ENCODE measurements at places on chromosomes 1 and 21.

DNA sequence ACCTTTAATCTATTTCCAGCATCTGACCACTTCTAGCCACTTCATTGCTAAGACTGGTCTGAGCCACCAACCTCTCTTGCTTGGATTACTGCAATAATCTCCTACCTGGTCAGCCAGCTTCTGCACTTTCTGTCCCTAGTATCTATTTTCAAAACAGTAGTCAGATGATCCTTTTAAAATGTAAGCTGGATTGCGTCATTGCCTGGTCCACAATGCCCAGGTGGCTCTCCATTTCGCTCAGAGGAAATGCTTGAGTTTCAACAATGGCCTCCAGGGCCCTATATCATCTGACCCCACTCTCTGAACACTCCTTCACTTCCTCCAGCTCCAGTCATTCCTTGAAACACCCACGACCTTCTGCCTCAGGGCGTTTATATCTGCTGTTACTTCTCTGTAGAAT, 2.3 kb downstream of the FYB2 start:
- no peak for DNase-seq

DNA sequence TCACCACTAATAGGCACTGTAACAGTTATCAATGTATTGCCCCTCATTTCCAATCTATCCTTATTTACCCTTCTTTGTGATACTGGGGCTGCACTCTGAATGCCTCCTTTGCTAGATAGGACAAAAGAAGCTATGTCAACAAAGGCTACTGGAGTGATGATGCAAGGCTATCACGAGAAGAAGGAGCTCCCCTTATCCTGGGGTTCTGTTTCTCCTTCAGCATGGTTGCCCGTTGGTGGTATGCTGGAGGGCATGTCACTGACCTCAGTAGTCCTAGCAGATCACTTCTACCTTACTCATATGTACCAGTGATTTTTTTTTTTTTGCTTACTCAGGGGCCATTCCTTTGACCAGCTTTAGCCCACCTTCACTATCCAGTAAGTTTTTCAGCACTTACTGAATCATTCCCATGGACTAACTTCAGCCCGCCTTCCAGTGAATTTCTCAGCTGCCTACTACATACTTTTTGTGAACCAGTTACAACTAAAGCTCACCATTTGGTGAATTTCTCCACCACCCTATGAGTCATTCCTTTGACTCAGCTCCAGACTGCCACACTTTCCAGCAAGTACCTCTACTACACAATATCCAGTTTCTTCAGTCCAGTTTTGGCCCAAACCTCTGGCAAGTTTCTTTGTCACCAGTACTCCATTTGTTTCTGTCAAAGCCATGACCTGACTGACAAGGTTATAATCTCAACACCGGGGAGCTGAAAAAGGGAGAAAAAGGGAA, 944.5 kb downstream of the KCNT2 start:
- DNase-seq = no peak

GRCh38 chr1:7470904-7471638, 300.0 kb upstream of the VAMP3 start:
- no peak for DNase-seq

DNA sequence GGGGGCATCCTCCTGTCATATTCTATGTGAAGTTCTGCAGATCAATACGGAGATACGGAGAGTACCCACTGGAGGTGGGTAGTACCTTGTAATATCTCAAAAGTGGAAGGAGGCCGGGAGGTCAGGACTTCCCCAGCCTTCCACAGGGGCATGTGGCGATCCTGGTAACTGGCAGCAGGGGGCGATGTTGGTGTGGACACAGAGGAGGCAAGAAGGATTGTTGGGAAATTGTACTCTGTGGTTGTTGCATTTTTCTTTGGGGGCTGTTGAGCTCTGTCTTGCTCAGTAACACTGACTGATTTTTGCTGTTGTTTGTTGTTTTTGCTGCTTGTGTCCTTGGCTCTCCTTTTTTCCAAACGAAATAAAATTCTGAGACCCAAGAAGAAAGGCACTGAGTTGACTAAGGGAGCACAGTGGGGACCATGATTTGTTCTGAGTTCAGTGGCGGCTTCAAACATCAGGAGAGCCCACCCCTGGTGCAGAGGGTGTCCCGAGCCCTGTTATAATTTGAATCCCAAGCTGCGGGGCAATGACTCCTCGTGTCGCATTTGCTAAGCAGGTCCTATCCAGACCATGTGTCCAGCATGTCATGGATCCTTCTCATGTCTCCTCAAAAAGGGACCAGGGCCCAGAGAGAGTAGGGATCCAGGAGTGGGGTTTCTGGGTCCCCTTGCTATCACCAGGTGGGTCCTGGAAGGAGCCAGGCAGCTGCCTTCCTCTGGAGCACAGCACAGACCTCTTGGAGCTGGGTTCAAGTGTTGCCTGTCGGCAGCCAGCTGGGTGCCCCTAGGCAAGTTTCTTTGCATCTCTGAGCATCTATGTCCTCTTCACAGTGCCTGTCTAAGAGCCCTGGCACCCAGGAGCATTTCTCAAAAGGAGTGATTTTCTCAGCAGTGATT, 22.8 kb downstream of the LHX4 start:
- no peak for DNase-seq

DNA sequence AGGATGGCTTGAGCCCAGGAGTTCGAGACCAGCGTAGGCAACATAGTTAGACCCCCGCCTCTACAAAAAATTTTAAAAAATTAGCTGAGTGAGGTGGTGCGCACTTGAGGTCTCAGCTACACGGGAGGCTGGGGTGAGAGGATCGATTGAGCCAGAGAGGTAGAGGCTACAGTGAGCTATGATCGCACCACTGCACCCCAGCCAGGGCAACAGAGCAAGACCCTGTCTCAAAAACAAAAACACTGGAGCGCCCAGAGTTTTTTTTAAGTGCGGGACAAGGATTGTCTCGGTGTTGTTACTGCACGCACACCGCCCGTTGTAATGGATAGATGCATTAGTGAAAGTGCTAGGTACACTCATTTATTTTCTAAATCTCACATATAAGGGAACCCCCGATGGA, 37.1 kb downstream of the PIK3CD start:
- DNase-seq = no peak

GRCh38 chr1:83829106-83829505, 169.8 kb downstream of the TTLL7 start:
- no peak for DNase-seq

DNA sequence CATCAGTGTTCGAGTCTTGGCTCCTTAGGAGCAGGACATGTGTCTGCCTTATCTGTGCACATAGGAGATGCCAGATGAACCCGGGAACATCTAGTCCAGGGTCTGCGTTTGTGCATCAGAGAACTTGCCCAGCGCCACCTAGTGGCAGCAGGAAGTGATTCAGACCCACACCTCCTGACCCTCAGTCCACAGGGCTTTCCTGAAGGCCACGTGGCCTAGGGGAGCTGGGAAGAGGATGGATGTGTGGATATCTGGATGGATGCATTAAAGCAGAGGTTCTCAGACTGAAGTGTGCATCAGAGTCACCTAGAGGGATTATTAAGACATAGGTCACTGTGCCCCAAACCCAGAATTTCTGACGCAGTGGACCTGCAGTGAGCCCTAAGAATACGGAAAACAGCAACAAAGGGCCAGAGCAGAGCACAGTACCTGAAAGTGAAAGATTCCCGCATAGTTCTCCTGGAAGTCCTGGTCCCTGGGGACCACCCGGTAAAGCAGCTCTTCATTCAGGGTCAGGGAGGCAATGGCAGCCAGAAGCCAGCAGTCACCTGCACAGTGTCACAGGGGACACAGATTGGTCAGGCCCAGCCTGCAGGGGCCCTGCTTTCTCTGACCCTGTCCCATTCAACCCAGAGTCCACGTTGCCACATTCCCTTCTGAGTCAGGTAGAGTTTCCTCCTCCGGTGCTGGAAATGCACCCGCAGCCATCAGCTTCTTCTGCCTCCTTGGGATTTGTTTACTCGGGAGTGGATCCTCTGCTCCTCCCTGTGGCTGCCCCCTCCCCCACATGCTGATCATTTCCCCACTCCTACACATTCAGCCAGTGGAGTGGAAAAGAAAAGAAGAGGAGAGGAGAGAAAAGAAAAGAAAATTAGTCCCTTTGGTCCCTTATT, 37.0 kb downstream of the CAPN8 start:
- DNase-seq = no peak

DNA sequence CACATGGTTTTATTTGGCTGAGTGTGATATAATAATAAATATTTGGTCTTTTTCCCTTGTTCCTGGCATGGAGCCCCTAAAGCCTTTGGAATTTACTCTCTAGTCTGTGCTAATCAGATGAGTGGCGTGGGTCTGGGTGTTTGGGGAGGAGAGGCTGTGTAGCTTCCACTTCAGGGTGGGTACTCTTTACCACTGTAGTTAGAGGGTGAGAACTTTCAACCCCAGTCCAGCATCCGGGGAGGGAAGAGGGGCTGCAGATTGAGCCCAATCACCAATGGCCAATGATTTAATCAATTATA, 20.0 kb downstream of the USP25 start:
- no peak for DNase-seq

DNA sequence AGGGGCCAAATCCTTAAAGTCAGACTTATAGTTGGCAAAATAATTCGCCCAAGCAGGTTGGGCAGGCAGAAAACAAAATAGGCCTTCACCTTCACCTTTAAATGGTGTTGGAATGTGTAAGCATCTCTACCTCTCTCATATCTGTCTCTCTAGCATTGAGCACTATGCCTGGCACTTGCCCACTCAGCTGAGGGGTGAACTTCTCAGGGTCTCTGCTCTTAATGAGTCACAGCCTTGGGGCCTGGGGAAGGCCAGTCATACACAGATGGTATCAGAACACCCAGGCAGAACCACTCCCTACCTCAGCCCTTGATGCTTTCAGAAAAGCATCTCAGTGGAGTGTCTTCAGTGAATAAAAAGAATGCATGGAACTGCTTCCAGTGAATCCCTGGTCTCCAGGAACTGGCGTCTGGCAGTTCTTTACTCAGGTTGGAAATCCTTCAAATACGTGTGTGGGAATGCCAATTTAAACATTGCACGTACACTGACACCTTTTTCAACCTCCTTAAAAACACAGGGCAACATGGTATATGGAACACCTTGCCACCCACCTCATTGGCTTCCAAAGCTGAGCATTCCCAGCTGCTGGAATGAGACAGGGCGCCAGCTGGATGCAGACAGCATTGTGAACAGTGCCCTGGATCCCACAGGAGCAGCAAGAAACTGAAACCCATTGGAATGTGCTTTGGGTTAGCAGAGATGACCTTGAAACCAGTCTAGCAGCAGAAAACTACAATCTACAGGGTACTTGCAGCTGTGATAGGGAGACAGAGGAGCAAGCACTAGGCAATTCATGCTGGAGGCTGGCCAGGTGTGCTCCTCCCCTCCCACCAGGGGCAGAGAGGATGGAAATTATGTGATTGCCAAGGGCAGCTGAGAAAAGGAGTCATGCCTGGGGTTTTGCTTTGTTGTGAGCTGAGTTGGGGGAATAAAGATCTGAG, 30.0 kb downstream of the ZNF697 start:
- DNase-seq = no peak

GRCh38 chr1:113657126-113657525, 102.2 kb downstream of the PHTF1 start:
- DNase-seq = no peak

DNA sequence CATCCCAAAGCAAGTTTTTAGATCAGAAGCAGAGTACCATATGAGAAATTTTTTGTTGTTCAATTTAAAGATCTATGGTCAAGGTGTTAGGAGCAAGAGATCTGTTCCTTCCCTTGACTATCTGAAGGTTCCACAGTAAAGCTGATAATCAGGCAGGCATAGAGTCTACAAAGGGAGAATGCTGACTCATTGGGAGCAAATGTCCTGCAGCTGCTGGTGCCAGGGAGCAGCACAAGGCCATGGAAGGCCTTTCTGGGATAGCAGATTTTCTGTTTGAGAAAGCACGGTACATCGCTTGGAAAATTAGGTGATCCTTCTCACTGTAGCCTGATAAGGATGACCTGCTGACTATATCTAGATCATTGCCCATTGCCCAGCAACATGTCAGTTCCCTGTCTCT, 210.1 kb upstream of the C1orf87 start:
- no peak for DNase-seq

- no peak for DNase-seq
These were observed 27.4 kb downstream of the ARHGEF16 start for GRCh38 chr1:3481836-3482375.

DNA sequence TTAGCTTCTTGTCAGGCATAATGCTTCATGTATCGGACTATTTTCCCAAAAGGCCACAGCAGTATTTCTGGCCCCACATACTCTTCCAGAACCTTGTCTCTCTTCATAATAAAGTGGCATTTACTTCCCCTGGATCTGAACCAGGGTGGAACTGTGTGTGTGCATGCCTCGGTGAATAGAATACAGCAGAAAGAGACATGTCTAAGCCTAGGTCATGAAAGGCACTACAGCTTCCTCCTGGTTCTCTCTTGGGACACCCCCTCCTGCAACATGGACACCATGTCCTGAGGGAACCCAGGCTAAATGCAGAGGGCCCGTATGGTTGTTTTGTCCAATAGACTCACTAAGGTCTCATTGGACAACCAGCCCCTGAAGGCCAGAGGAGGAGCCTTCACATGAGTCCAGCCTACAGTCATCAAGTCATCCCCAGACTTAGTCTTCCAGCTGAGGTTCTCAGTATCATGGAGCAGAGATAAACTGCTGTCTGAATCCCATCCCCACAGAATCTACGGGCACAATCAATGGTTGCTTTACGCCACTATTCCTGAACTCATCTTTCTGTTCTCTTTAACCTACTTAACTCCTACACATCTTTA, 35.0 kb downstream of the USP24 start:
- no peak for DNase-seq

DNA sequence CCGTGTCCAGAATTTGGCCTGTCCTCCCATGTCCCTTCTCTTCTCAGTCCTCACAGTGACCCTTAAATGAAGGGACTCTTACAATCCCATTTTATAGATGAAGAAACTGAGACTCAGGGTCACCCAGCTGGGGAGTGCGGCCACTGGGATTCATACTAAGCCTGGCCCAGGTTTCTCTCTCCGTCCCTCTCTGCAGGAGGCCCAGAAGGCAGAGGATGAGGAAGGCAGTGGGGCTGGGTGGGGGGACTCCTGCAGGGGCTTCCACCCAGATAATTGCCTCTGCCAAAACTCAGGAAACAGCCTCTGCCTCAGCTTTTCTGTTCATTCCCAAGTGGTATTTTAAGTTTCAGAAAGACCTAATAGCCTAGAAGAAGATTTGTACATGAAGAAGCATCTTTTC, 299.8 kb downstream of the MATN1 start:
- no peak for DNase-seq

- DNase-seq = no peak
These were observed 212.7 kb upstream of the FGGY start for GRCh38 chr1:59083946-59084865.
